ENCODE measurements at places on chromosomes 2 and 18.

DNA sequence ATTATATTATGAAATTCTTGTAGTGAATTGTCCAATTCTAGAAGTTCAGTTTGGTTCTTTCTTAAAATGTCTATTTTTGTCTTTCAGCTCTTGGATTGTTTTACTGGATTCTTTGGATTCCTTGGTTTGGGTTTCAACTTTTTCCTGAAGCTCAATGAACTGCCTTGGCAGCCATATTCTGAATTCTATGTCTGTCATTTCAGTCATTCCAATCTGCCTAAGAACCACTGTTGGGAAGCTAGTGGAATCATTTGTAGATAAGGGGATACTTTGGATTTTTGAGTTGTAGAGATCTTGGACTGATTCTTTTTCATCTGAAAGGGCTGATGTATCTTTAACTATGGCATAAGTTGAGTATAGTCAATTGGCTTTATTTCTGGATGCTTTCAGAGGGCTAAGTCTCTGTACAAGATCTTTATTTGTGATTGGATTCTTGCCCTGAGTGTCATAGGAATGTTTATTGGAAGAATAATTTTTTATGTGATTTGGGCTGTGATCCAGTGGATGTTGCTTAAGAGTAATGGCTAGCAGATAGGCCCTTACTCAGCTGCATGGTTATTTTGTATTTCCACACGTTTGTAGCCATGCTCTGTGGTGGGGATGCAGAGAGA, 42.3 kb downstream of the SERPINB7 start:
- DNase-seq: no peak

GRCh38 chr18:48915626-48916425, 34.9 kb downstream of the SMAD7 start:
- DNase-seq: no peak

DNA sequence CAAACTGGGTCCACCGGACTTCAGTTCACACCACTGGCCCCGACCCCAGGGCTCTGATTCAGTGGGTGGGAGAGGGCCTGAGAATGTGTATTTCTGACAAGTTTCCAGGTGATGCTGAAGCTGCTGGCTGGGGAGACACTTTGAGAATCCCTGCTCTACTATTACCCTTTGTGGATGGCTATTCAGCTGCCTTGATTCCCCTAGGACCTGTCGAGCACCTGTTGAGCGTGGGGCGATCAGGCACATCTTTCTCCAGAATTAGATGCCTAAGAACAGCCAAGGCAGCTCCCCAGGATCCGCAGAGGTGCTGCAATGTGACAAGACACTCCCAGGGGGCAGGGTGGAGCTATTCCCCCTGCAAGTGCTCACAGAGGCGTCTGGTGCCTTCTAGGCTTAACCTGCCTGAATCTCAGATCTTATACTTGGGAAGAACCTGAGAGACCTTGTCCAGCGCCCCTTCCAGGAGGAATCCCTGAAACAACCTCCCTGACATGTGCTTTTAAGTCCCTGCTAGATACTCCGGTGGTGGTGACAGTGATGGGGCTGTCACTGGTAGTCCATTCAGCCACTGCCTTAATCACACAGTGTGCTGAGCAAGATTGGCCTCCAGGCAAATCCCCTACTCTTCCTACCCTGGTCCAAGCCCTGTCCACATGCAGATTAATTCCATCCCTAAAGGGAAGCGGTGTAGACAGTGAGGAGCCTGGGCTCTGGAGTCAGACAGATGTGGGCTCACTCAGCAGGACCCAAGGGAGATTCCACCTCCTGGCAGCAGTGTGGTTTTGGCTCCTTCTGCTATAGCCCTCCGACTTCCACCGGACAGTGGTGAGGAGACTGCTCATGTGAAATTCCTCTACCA, 43.4 kb upstream of the OTOF start:
- no peak for DNase-seq

DNA sequence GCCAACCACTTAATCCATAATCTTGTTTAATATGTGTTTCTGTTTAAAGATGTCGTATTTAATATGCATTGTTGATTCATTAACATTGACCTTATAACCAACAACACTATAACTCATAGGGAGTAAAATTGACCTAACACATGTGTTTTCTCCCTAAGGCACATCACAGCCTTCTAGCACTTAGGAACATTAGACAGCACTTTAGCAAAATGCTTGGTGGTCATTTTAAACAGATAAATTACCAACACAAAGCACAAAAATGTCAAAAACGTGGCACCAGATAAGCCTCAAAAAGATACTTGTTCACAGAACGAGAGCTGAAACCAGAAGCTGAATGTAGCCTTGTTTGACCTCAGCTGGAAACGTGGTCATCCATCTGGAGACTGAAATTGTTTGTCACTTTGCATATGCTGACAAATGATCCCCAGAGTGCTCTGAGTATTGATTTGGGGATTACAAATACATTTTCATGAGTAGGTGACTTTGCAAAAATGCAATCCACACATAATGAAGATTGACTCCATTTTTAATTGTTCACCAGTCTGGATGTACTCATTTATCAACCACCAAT, 139.2 kb downstream of the CCDC102B start:
- DNase-seq: no peak

DNA sequence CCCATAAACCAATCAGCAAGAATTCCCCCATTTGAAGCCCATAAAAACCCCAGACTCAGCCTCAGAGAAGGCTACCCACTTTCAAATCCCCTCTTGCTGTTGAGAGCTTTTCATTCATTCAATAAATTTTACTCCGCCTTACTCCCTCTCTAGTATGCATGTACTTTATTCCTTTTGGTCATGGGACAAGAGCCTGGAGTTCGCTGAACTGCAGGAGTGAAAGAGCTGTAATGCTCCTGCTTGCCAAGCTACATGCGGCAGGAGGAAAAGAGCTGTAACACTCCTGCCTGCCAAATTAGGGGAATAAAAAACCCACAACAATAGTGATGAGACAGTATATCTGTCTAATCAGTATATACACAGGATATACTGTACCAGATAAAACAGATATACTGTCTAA, 1261.7 kb downstream of the LRP1B start:
- DNase-seq: no peak

- no peak for DNase-seq
These were observed 447.4 kb downstream of the EPHA4 start for GRCh38 chr2:221124532-221125240.

Measured in stimulated activated CD8-positive, alpha-beta memory T cell treated with anti-CD3 and anti-CD28 coated beads, Interleukin-4, amount 100 ng/mL, for 1 hour (primary cell).